Dermis blood vessel endothelial cell (primary cell): ENCODE measurements at places on chromosomes 1 and 21. TPM values are rescaled to one million over a fixed set of nuclear protein-coding genes. Genes with fewer than 3 reads are reported as not detected.
A peak's percentile ranks its signal among the peaks of the same experiment; 100 is the strongest.

GRCh38 chr1:170049176-170049800 is 25.2 kb downstream of the KIFAP3 start:
- no peak for DNase-seq

The HSD11B1 gene
- total RNA-seq = not detected in 2 replicates

- no peak for DNase-seq
Observed at GRCh38 chr1:203136409-203137042, 9.0 kb downstream of the ADORA1 start.

GRCh38 chr1:20376880-20377494 is 86.3 kb downstream of the VWA5B1 start:
- peak; percentile 70 for DNase-seq

GRCh38 chr1:182569939-182570610 is 19.0 kb downstream of the RNASEL start:
- DNase-seq = no peak

The FNDC10 gene
- total RNA-seq = 0.68 and 1.4 TPM in 2 replicates

The CSF3R gene
- total RNA-seq = not detected in 2 replicates

DNA sequence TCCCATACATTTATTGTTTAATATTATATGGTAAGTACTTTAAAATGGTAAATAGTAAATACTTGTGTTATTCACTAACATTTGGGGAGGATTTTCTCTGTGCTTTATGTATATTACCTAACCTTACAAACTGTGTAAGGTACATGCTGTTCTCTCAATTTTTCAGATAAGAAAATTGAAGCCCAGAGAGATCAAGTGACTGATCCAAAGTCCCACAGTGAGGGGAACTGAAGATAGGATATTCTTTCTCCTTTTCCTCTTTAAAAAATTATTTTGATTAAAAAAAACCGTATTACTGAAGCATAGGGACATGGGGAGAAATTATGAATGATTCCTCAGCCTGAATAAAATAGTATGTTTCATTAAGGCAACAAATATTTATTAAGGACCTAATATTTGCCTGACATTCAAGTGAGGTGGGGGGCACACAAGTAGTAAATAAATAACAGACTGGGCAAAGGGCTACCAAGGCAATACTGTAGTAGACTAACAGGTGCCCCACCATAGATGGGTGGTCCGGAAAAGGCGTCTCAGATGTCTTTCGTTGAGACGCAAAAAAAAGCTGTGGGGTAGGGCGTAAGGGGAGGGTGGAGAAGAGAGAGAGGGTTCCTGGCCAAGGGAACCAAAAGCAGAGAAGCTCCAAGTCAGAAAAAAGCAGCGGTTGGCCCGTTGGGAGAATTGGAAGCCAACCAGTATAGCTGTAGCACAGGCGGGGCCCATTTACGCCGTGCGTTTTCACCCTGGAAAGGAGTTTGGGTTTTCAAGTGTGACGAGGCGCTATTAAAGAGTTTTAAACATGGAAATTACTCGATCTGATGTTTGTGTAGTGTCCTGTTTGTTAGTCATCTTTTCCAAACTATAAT is 944 bp upstream of the AGO3 start:
- no peak for DNase-seq

DNA sequence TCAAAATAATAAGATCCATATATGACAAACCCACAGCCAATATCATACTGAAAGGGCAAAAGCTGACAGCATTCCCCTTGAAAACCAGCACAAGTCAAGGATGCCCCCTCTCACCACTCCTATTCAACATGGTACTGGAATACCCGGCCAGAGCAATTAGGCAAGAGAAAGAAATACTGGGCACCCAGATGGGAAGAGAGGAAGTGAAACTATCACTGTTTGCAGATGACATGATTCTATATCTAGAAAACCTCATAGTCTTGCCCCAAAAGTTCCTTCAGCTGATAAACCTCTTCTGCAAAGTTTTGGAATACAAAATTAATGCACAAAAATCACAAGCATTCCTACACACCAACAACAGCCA is 442.7 kb downstream of the PTBP2 start:
- no peak for DNase-seq

- DNase-seq = no peak
Observed at GRCh38 chr1:193960499-193960898, 774.1 kb upstream of the B3GALT2 start.

DNA sequence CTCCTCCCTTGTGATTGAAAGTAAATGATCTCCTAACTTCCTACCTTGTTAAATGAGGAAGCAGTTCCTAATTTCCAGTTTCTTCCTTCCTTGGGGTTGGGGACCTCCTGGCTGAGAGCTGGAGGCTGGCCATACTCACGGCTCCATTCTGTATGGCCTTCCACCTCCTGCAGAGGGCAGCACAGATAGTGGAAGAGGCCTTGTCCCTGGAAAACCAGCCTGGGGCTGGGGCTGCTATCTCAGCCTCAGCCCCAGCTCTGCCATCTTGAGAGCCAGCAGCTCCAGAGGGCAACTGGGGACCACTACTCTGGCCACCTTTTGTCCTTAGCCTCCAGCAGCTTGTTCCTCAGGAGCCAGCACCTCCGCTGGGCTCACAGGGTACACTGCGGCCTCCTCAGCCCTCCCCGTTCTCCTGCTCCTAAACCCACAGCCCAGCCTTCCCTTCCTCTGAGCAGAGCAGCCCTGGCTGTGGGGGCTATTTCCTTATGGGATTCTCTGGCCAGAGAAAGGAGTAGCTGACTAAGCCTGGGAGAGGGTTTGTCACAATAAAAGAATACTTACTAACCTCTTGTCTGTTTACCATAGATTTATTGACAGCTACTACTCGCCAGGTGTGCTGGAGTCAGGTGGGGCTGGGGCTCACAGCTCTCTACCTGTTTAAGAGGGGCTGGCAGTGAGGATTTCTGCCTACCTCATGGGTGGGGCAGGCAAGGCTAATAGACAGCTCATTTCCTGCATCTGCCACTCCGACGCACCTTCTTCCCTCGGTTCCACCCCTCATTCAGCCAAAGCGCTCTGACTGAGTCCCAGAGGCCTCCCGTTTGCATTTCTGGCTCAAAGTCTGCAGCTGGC is 6.3 kb downstream of the TMEM234 start:
- peak; percentile 89 for DNase-seq

GRCh38 chr1:111272081-111272480 is 18.6 kb upstream of the CHIA start:
- no peak for DNase-seq
